Breast epithelium (tissue), 4 donors: ENCODE measurements at places on chromosomes 6 and 20.

- H3K36me3 ChIP-seq: no peaks in the 10 kb centered on the region
- no peaks in the 10 kb centered on the region for H3K4me1 ChIP-seq
- DNase-seq: no peak
- H3K27me3 ChIP-seq: no peaks in the 10 kb centered on the region
- H3K27ac ChIP-seq: no peak overlapping the region
- no peak overlapping the region for H3K4me3 ChIP-seq
Observed at GRCh38 chr6:161136655-161137054, 137.2 kb downstream of the AGPAT4 start.

DNA sequence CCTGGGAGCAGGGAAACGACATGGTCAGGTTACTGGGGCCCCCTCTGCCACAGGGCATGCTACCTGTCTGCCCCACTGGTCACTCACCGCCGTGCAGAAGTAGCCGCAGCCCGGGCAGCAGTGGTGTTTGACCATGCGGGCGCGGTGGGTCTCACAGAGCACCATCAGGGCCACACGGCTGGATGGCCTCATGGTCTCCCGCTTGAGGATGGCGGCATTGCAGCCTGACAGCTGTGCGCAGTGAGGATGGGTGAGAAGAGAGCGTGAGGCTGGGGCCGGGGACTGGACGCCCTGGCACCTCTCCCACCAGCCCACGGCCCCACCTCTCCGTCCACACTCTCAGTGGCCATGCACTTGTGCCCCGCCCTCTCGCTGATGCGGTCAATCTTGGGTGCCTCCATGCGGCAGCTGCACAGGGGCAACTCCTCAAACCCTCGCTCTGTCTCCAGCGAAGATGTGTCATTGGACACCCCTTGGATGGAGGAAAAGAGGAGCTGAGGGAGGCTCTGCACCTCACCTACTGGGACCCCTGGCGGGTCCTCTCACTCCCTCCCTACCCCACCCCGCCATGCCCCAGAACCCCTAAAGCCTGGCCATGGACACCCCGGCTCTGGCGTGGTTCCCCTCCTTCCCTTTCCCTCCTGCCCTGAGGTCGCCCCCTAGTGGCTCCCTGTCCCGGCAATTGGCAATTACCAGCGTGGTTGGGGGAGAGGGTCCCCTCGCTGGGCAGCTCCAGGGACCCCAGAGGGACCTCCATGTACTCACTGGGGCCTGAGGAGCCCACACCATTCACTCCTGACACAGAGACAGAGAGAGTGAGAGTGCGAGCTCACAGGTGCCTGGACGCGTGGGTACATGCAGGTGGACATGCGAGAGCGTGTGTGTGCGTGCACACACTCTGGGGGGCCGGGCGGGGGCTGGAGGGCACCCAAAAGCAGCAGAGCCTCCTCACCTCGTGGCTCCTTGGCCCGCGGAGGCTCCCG, 8.9 kb downstream of the EHMT2 start:
- no peak overlapping the region for H3K27ac ChIP-seq
- H3K27me3 ChIP-seq: no peaks in the 10 kb centered on the region
- no peaks in the 10 kb centered on the region for H3K4me1 ChIP-seq
- no peak overlapping the region for H3K4me3 ChIP-seq
- H3K36me3 ChIP-seq: peaks cover 19% of the 10 kb centered on the region

GRCh38 chr20:63844511-63844991, 13.5 kb upstream of the ZBTB46 start:
- no peaks in the 10 kb centered on the region for H3K36me3 ChIP-seq
- DNase-seq: no peak
- no peak overlapping the region for H3K27ac ChIP-seq
- H3K4me3 ChIP-seq: no peak overlapping the region

DNA sequence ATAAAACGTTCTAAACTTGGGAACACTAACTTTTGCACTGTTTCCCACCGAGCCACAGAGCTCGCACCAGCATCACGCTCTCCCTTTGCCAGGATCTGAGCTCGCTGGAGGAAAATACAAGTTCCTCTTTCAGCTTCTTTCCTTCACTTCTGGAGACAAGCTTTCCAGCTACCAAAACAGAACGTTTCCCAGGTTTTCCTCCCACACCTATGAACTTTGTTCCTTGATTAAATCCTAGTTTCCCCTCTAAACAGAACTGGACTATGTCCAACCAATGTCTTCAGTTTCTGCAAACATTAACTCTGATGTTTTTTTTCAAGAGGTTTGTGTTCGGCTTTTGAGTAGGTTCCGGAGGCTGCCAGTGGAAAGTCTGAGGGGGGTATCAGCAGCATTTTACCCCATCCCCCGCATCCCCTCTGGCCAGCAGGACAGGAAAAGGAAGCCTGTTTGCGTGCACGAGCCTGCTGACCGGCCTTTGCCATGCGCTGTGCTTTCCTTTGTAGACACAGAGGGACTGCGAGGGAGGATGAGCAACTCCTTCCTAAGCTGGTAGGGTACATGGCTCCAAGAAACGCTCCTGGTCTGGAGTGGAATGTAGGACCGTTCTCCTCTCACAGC, 135.5 kb downstream of the LY86 start:
- H3K27me3 ChIP-seq: no peaks in the 10 kb centered on the region
- H3K36me3 ChIP-seq: no peaks in the 10 kb centered on the region
- peaks cover 3% of the 10 kb centered on the region for H3K4me1 ChIP-seq

DNA sequence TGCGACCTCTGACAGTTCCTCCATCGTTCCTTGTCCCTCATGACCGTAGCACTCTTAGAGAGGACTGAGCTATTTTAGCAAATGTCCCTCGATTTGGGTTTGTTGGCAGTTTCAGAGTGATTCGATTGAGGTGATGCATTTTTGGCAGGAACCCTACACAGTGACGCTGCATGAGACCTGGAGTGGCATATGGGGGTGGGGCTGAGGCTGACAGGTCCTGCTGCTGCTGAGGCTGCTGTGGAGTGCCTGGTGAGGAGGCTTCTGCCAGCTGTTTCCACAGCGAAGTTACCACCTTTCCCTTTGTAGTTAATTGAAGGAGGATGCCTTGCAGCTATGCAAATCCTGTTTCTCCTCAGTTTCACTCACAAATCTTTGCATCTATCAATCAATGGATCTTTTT, 19.8 kb downstream of the PXDC1 start:
- no peak overlapping the region for H3K27ac ChIP-seq
- peaks cover 9% of the 10 kb centered on the region for H3K4me1 ChIP-seq
- H3K36me3 ChIP-seq: peaks cover 5% of the 10 kb centered on the region
- no peaks in the 10 kb centered on the region for H3K27me3 ChIP-seq

DNA sequence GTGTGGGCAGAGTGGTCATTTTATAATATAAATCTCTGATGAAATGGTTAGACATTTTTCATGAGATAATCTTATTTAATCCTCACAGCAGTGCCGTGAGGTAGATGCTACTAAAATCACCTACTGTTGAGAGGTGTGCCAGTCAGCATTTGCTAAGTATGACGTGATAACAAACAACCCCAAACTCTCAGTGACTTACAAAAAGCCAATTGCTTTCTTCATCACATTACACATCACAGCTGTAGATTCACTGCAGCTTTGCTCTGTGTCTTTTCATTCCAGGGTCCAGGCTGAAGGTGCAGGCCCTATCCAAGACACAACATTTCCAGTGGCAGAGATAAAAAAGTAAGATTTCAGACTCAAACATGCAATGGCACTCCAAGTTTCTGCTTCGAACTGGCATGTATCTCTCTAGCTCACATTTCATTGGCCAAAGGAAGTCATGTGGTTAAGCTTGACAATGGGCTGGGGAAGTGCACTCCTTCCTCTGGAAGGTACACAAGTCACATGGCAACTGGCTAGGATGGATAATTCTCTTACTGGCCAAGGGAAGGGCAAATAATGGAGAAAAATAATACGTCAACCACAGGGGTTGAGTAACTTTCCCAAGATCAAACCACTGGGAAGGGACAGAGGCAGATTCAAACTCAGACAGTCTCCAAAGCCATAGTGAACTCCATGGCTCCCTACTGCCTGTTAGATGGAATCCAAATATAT, 69.5 kb upstream of the EPB41L1 start:
- H3K4me3 ChIP-seq: no peak overlapping the region
- H3K27ac ChIP-seq: peak overlapping the region; percentile 89
- H3K27me3 ChIP-seq: no peaks in the 10 kb centered on the region
- DNase-seq: no peak

- no peaks in the 10 kb centered on the region for H3K4me1 ChIP-seq
Observed at GRCh38 chr6:114634016-114634415, 291.2 kb upstream of the HS3ST5 start.

DNA sequence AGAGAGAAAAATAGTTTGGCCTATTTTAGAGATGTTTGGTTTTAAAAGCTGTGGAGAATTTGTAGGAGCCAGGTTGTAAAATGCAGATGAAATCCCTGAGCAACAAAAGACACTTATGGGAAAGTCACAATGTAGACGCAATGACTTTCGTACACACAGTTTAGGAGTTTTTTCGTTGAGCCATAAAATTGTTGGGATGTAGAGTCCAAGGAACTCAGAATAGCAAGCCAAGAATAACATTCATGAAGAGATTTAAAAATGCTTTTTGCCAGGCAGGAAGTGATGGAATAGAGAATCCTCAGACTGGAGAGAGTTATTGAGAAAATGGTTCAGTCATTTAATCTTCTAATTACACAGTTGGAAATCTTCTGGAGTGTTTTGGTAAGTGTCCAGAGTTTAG, 11.5 kb upstream of the PROKR2 start:
- no peaks in the 10 kb centered on the region for H3K27me3 ChIP-seq
- H3K4me1 ChIP-seq: no peaks in the 10 kb centered on the region
- H3K36me3 ChIP-seq: no peaks in the 10 kb centered on the region

- H3K27me3 ChIP-seq: no peaks in the 10 kb centered on the region
- DNase-seq: no peak
- H3K27ac ChIP-seq: no peak overlapping the region
- no peaks in the 10 kb centered on the region for H3K4me1 ChIP-seq
Observed at GRCh38 chr6:74066168-74066871, 370.3 kb downstream of the CD109 start.

DNA sequence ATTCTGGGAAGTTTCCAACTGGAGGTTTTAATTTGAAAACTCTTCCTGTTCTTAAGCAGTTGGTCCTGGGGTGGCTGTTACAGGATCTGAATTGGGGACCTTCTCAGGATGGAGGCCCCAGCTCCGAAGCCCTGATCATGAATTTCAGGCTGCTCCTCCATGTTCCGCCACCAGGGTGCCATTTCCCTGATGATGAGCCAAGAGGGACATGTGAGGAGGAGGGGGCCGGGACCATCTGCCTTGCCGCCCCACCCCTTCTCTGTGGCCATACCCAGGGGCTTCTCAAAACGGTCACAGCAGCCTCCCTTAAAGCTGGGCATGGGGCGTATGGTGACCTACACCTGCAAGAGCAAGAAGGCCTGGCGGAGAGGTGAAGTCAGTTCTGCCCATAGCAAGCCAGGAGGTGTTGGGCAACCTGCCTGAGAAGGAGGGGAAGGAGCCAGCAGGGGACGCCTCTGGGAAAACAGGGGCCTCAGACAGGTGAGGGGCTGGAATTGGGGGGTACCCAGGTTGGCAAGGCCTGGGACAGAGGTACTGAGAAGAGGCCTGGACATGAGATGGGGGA, 3.6 kb upstream of the BAK1 start:
- H3K27ac ChIP-seq: no peak overlapping the region
- H3K36me3 ChIP-seq: no peaks in the 10 kb centered on the region
- H3K27me3 ChIP-seq: no peaks in the 10 kb centered on the region
- no peaks in the 10 kb centered on the region for H3K4me1 ChIP-seq

- no peak overlapping the region for H3K4me3 ChIP-seq
- no peaks in the 10 kb centered on the region for H3K4me1 ChIP-seq
- no peak overlapping the region for H3K27ac ChIP-seq
- H3K27me3 ChIP-seq: no peaks in the 10 kb centered on the region
Observed at GRCh38 chr6:117711369-117711768, 36.1 kb downstream of the NUS1 start.

DNA sequence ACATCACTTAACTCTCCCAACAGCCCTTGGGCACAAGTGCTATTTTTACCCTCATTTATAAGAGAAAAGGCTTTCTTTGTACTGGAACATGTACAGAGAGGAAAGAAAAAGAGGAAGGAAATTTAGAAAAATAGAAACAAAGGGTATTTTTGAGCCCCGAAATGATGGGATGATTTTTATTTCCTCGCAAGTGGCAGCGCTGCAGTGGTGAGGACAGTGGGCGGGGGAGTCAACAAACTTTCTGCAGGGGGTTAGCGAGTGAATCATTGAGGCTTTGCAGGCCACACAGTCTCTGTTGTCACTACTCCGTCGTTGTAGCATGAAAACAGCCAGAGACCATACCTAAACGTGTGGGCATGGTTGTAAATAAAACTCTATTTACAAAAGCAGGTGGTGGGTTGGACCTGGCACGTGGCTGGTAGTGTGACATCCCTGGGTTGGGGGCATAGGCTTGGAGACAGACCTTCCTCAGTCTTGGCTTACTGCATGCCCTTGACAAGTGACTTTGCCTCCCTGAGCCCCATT, 25.5 kb upstream of the OCSTAMP start:
- H3K4me3 ChIP-seq: no peak overlapping the region
- no peak overlapping the region for H3K27ac ChIP-seq
- H3K4me1 ChIP-seq: no peaks in the 10 kb centered on the region
- H3K27me3 ChIP-seq: no peaks in the 10 kb centered on the region

GRCh38 chr6:149925974-149926777, 3.3 kb upstream of the RAET1G start:
- peak overlapping the region; percentile 59 for H3K4me3 ChIP-seq
- no peaks in the 10 kb centered on the region for H3K4me1 ChIP-seq
- peak; percentile 90 for DNase-seq
- H3K36me3 ChIP-seq: no peaks in the 10 kb centered on the region
- H3K27ac ChIP-seq: peak overlapping the region; percentile 66

GRCh38 chr6:6946206-6947155, 161.3 kb upstream of the RREB1 start:
- H3K36me3 ChIP-seq: no peaks in the 10 kb centered on the region
- no peaks in the 10 kb centered on the region for H3K4me1 ChIP-seq
- H3K4me3 ChIP-seq: no peak overlapping the region
- DNase-seq: no peak

DNA sequence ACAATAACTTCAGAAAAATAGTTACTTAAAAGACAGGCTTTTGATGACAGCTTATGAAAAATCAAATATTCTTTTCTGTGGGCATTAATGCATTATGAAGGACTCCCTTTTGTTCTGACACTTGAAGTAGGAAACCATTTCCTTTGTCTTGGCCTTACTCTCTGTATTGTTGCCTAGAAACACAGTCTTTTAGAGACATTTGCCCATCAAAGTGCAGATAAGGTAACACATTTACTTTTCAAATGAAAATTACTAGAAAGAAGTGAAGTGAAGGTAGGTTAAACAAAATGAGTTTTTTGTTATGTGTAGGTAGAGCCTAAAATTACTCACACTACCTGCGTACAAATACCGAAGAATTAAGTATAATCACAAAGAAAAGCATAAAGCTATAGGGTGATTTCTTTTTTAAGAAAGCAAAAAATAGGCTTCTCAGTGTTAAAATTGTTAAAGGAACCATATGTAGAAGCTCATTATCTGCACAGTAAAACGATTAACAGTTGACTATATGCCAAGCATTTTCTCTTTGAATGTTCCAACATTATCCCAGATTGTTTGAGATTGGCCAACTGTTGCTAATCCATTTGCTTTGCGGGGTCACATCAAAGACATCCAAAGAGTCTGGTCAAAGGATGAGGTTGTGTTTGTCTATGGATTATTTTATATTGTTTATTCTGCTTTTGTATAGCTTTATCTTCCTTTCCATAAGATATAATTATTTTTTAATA, 542.0 kb upstream of the RNF217 start:
- no peaks in the 10 kb centered on the region for H3K4me1 ChIP-seq
- no peak for DNase-seq
- H3K27ac ChIP-seq: no peak overlapping the region
- no peak overlapping the region for H3K4me3 ChIP-seq
- no peaks in the 10 kb centered on the region for H3K27me3 ChIP-seq
- no peaks in the 10 kb centered on the region for H3K36me3 ChIP-seq
